ENCODE measurements at places on chromosomes 16 and 17.

- DNase-seq = no peak
These were observed 32.3 kb upstream of the GNA13 start for GRCh38 chr17:65088621-65089360.

DNA sequence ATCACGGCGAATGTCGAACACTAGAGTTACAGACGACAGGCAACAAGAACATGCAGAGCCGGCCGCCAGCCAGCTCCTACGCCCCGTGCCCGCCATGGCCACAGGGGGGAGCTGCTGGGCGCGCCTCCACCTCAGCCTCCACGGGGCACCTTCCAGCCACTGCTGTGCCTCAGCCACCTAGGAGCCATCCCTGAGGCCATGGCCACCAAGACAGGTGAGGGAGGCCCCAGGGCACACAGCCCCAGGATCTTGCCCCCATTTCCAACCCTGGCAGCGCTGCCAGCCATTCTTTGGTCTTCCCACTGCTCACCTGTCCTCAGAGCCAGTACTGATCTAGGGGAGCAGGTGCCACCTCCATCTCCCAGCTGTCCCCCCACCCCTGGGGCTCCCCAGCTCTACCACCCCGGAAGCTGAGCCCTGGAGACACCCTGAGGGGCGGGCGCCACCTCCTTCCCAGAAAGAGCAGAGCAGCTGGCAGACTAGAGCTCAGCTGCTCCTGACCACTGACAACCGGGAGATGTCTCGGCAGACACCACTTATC lies 11.8 kb downstream of the GNPTG start:
- peak; percentile 70 for DNase-seq

DNA sequence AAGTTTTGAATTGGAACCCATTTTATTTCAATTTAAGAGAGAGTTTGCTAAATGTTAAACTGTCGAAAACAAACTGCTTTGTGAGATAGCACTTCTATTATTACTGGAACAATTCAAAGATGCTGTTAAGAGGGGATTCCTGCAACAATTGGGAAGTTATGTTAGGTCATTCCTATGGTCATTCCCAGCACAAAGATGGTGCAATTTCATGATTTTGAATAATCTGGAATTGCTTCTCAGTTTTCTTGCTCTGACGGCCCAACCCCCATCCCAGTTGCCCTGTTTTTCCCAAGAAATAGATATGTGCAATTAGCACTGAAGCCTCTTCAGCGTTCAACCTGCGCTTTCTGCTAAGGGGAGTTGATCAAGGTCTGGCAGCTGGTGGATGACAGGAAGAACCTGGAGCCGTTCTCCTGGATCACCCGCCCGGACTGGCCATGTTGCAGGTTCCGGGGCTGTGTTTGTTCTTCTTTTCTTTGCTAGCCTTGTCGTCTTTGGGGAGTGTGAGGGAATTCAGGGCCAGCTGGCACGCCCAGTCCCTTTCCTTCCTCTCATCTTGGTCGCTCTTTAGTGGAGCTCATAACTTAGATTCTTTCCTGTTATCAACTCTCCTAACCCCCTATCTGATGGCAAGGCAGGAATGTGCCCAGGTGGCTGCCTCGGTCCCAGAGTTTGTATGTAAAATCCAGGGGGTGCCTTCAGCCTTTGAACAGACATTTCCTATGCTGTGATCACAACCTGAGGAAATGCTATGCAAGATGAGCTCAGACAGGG lies 29.0 kb upstream of the IRF8 start:
- DNase-seq = no peak

GRCh38 chr16:3095869-3096268 lies 3.2 kb downstream of the ZSCAN10 start:
- no peak for DNase-seq

GRCh38 chr16:3536271-3536731 lies 35.5 kb downstream of the CLUAP1 start:
- DNase-seq = no peak

- no peak for DNase-seq
These were observed 48.4 kb downstream of the MAP2K6 start for GRCh38 chr17:69462882-69463281.

- DNase-seq = no peak
These were observed 243.5 kb downstream of the GSG1L start for GRCh38 chr16:27819881-27820610.

- DNase-seq = no peak
These were observed 90.7 kb upstream of the SMIM36 start for GRCh38 chr17:55601874-55602364.

- DNase-seq = no peak
These were observed 28.5 kb downstream of the HSD17B2 start for GRCh38 chr16:82063456-82064082.

DNA sequence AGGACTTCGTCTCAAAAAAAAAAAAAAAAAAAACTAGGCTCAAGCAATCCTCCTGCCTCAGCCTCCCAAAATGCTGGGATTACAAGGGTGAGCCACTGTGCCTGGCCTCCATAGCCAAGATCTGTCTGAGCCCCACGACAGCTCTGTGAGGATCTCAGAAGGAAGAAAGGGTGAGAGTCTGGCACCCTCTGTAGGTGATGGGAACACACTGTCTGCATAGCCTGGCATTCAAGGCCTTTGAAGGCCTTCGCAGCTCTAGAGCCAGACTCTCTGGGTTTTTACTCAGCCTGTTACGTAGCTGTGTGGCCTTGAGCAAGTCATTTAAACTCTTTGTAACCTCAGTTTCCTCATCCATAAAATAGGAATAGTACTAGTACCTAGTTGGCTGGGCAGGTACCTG lies 6.3 kb upstream of the XPO6 start:
- DNase-seq = no peak

DNA sequence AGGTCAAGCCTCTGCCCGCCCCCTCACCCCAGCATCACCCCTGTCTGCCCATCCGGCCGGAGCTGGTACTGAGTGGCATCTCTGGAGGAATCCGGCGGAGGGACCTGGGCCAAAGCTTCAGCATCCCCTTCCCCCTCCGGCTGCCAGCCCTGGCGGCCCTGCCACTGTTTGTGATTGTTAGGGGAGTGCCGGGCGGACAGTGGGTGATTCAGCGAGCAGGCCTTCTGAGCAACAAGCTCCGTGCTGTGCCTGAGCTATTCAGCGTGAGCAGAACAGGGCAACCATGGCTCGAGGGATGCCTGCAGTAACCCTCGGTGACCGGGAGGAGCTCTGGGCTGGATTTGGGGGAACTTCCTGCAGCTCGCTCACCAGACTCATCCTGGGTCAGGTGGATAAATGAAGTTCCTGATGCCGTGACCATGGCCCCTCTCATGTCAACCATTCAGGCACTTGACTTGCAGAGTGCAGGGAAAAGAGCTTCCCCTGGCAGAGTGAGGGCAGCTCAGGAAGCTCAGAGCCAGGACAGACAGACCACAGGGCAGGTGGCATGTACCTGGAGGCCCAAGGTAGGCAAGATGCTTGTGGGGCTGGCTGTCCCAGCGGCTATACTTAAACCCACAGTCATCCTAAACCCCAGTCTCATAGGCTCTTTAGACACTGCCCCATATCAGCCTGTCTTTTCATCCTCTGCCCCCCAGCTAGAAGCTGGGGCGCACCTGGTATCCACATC lies 24.3 kb upstream of the MLKL start:
- no peak for DNase-seq

Data from right lobe of liver (tissue), 6 donors.